Stimulated activated CD4-positive, alpha-beta T cell treated with anti-CD3 and anti-CD28 coated beads, Interleukin-1b, Interleukin-23, amount 100 ng/mL, for 4 hours (primary cell): ENCODE measurements at places on chromosomes 13 and 19.

- DNase-seq: no peak
Measured at GRCh38 chr13:30313311-30313710, 6.0 kb upstream of the KATNAL1 start.

- DNase-seq: no peak
Measured at GRCh38 chr19:27920774-27921173, 1292.2 kb downstream of the UQCRFS1 start.

DNA sequence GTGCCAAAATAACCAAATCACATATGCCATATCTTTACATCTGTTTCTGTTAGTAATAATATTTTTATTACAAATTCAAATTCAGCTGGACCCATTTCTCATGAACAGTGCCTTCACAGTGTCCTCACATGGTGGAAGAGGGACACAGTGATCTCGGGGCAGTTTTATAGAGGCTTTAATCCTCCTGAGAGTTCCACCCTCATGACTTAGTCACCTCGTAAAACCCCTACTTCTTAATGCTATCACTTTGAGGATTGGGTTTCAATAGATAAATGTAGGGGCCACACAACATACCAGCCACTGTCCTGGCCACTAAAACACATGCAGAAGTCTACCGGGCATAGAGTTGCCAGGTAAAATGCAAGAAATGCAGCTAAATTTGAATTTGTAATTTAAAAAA lies 201.5 kb downstream of the MYO16 start:
- no peak for DNase-seq

GRCh38 chr13:40058757-40059236 lies 403.3 kb downstream of the COG6 start:
- DNase-seq: no peak

GRCh38 chr19:35045667-35046300 lies 4.3 kb downstream of the HPN start:
- DNase-seq: no peak

GRCh38 chr13:110965038-110965754 lies 50.3 kb upstream of the ANKRD10 start:
- no peak for DNase-seq
